ENCODE measurements at places on chromosomes 11 and 22. TPM values are rescaled to one million over a fixed set of nuclear protein-coding genes. Genes with fewer than 3 reads are reported as not detected.

The MS4A4A gene
- total RNA-seq: not detected

The ADAMTS15 gene
- 11.0 TPM for total RNA-seq

The OMP gene
- not detected for total RNA-seq

The NCR3LG1 gene
- 2.3 TPM for total RNA-seq

The TBC1D10A gene
- 12.7 TPM for total RNA-seq

The DAGLA gene
- 5.9 TPM for total RNA-seq

The MUC6 gene
- 0.01 TPM for total RNA-seq

The MMP12 gene
- 0.07 TPM for total RNA-seq

The TYR gene
- not detected for total RNA-seq

The CCDC116 gene
- not detected for total RNA-seq

The TAF10 gene
- 232 TPM for total RNA-seq

The DLAT gene
- 26.7 TPM for total RNA-seq

The KDM4D gene
- total RNA-seq: 0.40 TPM

The PISD gene
- 29.0 TPM for total RNA-seq

The KDM4F gene
- not detected for total RNA-seq

The YPEL4 gene
- total RNA-seq: 0.51 TPM

The GDPD5 gene
- total RNA-seq: 13.1 TPM

The TRIM48 gene
- not detected for total RNA-seq

The FIBIN gene
- not detected for total RNA-seq

The DYNC2H1 gene
- 8.3 TPM for total RNA-seq

The CNTN5 gene
- total RNA-seq: not detected

The RNH1 gene
- total RNA-seq: 132 TPM

The MYO7A gene
- total RNA-seq: 1.2 TPM

Measured in A549 treated with DMSO at 1 μM for 4 hours (cell line).